ENCODE measurements at places on chromosomes 16 and 17.

GRCh38 chr17:65115839-65116238 lies 21.3 kb upstream of the RGS9 start:
- DNase-seq = no peak

DNA sequence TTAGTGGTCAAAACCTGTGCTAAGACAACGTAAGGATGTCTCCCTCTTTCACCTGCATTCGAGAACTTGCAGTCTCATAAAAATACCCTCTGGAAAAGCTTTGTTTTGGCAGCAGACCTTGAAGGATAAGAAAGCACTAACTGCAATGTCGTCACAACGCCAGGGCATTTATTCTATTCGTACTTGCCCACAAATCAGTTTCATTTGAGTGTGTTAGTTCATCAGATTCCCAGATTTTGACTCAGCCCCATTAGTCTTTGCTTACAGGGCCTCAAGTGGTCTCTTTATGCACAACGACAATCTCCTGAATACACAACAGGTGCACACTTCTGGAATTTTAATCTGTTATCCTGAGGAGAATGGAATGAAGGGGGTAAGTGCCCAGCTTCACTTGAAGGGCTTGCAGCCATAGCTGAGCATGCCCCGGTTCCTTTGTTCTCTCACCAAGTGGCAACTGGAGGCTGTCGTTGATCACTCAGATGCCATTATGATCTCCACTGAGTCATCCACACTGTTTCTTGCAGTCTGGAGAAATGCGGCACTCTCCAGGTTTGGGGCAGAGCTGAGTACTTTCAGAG lies 58.8 kb downstream of the CLEC19A start:
- no peak for DNase-seq

GRCh38 chr17:8409966-8410882 lies 12.6 kb upstream of the RNF222 start:
- peak; percentile 65 for DNase-seq

- no peak for DNase-seq
These were observed 24.5 kb downstream of the NDE1 start for GRCh38 chr16:15674571-15674970.

GRCh38 chr17:74715144-74715543 lies 2.4 kb upstream of the CD300LF start:
- DNase-seq = no peak

DNA sequence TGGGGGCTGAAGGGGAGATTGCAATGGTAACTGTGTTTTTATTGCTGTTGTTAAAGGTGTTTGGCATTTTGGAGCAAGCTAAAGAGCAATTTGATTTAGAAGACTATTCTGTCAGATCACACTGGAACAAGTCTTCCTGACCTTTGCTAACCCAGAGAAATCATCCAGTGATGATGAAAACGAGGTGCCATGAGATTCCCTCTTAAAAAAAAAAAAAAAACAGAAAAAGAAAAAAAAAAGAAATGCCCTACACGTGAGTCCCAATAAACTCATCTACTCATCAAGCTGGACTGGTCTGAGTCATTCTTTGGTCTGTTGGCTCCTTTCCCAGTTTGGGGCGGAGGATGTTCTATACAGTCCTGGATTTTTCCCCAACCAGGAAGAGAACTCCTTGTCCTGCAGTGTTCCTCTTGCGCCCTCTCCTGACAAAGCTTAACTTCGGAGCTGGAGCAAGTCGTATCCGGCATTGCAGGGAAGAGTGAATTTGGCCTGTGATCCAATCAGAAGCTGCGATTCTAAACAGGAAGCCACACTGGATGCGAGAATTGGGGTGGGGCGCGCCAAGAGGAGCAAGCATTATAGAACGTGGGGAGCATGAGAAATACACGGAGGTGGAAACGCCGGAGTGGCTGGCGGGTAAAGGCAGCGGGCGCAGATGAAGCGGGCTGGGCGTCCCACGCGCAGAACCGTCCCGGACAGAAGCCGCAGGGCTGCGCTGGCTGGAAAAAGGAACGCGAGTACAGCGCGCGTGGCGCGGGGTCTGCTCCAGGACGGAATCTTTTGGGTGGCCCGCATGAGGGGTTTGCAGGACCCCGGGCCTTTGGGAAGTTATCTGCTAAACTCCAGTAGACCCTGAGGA lies 22.4 kb upstream of the CRYM start:
- DNase-seq = no peak

DNA sequence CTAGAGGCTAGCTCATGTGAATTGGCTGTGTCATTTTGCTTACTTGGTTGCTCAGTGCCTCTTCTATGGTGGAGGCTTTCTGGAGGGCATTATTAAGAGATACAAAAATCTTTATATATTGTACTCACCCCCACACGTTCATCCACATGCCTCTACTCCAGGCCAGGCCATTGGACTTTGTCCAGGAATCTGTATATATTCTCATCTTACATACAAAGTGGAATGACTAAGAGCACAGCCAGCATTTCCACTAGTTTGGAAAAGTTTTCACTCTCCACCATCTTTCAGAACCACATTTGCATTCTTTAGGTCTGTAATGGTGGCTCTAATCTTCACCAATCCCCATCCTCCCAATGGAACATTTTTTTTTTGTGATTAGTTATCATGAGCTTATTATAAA lies 4.8 kb upstream of the GLG1 start:
- DNase-seq = no peak

GRCh38 chr16:72937916-72938794 lies 109.8 kb downstream of the ZFHX3 start:
- DNase-seq = no peak

- no peak for DNase-seq
These were observed 107.1 kb downstream of the MYO1D start for GRCh38 chr17:32769846-32770245.

DNA sequence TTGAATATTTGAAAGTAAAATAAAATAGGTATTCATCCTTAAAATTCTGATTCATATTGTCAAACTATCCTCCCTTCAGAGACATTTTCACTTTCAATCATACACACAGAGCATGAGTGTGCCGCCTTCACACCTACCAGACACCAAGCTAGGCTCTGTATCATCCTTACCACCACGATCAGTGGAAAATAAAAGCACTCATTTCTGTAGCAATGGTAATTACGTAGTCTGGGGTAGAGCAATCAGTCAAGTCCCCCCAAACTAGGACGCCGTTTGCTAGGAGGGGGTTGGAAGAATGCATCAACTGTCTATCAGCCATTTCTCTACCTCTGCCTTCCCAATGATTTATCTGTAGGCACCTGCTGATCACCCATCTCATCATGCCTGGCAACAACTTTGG lies 84.6 kb upstream of the GRIN2A start:
- no peak for DNase-seq

DNA sequence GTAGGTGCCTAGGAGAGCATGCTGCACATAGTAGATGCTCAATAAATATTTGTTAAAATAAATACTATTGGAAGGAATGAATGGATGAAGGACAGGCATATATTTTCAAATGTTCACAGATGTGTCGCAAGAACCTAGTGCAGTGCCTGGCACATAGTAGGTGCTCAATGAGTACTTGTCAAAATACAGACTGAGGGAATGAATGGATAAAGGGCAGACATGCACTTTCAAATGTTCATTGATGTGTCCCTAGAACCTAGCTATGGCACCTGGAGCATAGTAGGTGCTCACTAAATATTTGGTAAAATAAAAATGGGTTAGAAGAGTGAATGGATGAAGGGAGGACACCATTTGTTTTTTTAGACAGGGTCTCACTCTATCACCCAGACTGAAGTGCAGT lies 26.1 kb downstream of the XYLT1 start:
- DNase-seq = no peak

GRCh38 chr17:29150161-29150560 lies 30.0 kb downstream of the MYO18A start:
- no peak for DNase-seq

DNA sequence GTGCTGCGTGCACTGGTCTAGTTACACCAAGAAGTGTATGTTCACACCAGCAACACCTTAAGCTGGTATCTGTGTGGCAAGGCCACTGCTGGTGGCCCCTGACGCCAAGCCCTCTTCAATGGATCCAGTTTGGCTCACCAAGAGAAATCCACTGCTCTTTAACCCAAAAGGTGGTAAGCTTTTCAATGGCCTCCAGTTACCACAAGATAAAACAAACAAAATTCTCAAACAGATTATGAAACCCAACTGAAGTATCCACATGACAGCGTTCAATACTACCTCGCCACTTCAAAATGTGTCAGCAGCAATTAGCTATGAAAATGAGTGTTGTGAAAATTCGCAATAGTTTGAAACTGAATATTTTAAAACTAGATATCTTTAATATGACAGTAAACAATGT lies 96.5 kb upstream of the AKTIP start:
- no peak for DNase-seq

GRCh38 chr17:66975614-66976378 lies 11.3 kb downstream of the CACNG4 start:
- DNase-seq = no peak

DNA sequence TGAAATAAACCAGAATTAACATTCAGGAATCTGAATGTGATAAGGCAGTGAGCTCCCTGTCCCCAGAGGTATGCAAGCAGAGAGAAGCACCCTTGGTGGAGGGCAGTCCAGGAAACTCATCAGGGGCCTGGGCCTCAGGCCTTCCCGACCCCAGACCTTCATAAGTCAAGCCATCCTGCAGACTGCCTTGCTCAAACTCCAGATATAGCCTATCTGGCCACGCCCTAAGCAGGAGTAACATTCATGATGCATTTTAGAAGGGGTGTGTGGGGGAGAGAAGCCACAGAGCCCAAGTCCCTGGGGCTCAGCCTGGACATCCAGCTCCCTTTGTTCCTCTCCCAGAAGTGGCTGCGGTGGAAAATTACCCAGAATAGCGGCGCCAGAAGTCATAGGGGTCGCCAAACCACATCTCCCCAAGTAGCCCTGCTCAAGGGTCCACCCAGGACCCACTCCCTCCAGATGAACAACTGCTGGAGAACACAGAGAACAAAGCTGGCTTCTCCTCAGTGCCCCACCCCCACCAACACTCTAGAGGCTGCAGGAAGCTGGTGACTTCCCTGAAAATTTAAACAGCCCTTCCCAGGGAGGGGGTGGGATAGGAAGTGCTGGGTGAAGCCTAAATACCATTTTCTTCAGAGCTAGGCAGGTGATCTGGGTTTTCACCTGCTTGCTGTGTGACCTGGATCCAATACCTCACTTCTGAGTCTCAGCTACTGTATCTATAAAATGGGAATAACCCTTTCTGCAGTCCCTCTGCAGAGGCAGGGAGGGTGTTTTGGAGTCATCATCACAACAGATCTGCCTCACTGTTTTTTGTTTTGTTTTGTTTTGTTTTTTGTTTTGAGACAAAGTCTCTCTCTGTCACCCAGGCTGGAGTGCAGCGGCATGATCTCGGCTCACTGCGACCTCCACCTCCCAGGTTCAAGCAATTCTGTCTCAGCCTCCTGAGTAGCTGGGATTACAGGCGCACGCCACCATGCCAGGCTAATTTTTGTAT lies 1.5 kb upstream of the SREBF1 start:
- no peak for DNase-seq

- no peak for DNase-seq
These were observed 36.2 kb downstream of the USP10 start for GRCh38 chr16:84735849-84736586.

GRCh38 chr17:35559495-35560210 lies 966 bp downstream of the SLFN14 start:
- DNase-seq = no peak

- DNase-seq = no peak
These were observed 700 bp downstream of the MFAP4 start for GRCh38 chr17:19386051-19386929.
